ENCODE measurements at places on chromosomes 1 and 21. TPM values are rescaled to one million over a fixed set of nuclear protein-coding genes. Genes with fewer than 3 reads are reported as not detected.

LCA5L gene
- 0.97 TPM for total RNA-seq

C4BPA gene
- not detected for total RNA-seq

C1orf141 gene
- not detected for total RNA-seq

SSX2IP gene
- total RNA-seq = 13.5 TPM

DNA sequence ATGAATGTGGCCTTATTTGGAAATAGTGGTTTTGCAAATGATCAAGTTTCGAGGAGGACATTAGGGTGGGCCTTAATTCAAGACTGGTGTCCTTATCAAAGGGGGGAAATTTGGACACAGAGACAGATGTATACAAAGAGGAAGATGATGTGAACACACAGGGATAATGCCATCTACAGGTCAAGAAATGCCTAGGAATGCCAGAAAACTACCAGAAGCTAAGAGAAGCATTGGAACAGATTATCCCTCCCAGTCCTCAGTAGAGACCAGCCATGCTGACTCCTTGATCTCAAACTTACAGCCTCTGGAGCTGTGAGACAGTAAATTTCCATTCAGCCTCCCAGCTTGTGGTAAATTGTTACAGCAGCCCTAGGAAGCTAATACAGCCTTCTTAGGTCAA, 151.4 kb downstream of the PTGER3 start:
- no peak for DNase-seq

GRCh38 chr1:69523461-69523860, 44.3 kb upstream of the LRRC7 start:
- no peak for DNase-seq

GRCh38 chr1:183302452-183303322, 115.5 kb downstream of the NMNAT2 start:
- no peak for DNase-seq

DNA sequence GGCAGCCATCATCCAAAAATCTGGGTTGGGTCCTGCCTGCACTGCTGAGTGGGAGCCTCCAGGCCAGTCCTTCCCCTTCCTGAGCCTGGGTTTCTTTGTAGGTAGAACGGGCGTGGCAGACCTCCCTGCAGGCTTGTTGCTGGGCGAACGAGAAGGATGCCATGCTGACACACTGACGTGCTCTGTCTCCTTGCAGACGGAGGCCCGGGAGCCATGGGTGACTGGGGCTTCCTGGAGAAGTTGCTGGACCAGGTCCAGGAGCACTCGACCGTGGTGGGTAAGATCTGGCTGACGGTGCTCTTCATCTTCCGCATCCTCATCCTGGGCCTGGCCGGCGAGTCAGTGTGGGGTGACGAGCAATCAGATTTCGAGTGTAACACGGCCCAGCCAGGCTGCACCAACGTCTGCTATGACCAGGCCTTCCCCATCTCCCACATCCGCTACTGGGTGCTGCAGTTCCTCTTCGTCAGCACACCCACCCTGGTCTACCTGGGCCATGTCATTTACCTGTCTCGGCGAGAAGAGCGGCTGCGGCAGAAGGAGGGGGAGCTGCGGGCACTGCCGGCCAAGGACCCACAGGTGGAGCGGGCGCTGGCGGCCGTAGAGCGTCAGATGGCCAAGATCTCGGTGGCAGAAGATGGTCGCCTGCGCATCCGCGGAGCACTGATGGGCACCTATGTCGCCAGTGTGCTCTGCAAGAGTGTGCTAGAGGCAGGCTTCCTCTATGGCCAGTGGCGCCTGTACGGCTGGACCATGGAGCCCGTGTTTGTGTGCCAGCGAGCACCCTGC, 1.4 kb downstream of the GJA4 start:
- no peak for DNase-seq

- DNase-seq = peak; percentile 80
These were observed 23.0 kb upstream of the ZBTB40 start for GRCh38 chr1:22428672-22429071.

DNA sequence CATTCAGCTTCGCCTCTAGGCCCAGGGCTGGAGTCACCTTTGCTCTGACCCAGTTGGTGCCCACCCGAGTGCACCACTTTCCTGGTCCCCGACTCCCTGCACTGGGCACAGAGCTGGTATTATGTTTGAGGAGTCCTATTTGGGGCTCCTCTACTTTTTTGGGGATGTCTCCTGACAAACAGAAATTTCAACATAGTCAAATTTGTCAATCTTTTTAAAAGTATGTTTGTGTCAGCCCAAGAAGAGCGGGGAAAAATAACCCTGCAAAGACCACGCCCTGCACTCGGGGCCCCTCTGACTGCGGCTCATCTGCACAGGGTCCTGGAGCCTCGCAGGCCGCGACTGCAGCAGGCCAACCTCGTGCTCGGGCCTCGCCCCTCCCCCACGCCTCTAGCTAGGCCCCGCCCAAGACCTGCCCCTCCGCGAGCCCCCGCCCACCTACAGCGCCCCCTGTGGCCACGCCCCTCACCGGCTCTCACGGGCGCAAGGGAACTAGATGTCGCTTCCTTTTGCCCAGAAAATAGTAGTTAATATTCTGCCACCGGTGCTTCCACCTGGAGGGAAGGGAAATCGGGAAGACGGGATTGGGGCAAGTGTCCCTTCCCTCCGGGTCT, 11.4 kb downstream of the FAM229A start:
- DNase-seq = peak; percentile 74

DNA sequence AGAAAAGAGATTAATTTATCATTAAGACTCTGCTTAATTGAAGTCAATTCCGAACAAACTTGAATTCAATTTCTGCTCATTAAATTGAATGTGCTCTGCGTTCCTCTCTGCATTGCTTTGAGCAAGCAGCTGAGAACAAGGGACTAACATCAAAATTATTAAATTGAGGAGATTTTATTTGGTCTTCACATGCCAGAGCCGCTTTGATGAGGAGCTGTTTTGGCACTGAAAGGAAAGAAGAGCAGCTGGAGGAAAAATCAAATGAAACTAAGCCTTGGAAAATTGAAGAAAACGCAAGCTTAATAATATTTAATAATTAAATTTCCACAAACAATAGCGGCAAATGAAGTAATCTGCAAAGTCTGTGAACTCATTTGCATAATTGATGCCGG, 222.0 kb upstream of the PKN2 start:
- DNase-seq = no peak

DNA sequence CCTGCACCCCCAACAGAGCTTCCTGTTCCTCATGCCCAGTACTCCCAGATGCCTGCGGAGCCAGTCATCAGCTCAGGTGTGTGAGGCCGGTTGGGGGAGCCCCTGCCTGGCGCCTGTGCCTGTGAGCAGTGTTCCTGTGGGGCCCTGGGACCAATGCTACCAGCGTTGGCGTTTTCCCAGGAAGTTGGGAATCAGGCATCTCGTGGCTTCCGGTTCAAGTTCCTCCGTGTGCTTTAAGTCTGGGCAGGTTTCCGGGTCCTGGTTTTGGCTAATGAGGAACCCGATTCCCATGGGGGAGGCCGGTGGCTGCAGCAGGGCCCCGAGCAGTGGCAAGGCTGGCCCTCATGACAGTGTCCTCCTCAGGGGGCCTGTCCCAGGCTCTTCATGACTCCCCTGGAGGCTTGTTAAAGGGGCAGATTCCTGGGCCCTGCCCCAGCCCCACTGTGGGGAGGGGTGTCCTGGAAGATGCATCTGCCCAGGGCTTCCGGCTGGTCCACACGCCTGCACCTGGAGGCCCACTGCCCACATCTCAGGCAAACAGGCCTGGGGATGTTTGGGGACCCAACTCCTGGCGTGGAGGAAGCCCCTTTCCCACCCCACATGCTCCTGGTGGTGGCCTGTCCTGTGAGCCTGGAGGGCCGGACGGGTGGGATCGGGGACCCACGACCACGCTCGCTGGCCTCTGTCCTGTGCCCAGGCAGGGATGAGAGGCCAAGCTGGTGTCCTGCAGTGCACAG, 26.2 kb downstream of the TP73 start:
- no peak for DNase-seq

- DNase-seq = no peak
These were observed 1.7 kb downstream of the COL8A2 start for GRCh38 chr1:36123356-36123755.

GRCh38 chr1:225423518-225423855, 4.4 kb downstream of the LBR start:
- DNase-seq = no peak

DNA sequence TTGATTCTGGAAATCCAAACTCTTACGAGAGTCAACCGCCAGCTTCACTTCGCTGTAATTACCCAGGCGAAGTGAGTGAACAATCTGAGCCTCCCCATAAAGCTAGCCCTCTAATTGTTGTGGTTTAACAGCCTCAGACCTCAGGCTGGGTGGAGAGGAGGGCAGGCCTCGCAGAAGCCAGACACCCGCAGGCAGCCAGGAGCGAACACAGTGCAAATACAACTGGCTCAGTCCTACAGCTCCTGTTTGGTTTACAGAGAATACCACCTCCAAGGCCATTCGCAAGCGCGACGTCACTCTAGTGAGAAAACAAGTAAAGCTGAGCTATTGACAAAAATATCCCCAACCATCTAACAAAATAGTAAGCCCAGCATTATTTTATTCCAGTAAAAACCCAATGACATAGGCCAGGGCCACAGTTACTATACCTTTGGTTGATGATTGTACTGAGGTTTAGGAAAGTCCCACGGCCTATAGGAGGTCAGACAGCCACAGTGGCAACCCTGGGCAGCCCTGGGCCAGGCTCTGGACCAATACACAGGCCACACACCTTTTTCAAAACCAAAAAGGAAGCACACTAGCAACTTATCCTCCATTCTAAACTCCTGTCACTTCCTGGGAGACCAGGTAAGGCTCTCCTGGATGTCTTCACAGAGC, 163.3 kb downstream of the ETS2 start:
- DNase-seq = no peak

GRCh38 chr1:198927129-198927528, 288.3 kb downstream of the PTPRC start:
- no peak for DNase-seq

- no peak for DNase-seq
These were observed 319.7 kb downstream of the MATN1 start for GRCh38 chr1:30403726-30404125.

All from fibroblast of villous mesenchyme (primary cell).